ENCODE measurements at places on chromosomes 7 and 10. TPM values are rescaled to one million over a fixed set of nuclear protein-coding genes. Genes with fewer than 3 reads are reported as not detected.
A peak's percentile ranks its signal among the peaks of the same experiment; 100 is the strongest.

- H3K27me3 ChIP-seq: no peaks in the 10 kb centered on the region
- no peaks in the 10 kb centered on the region for H3K4me1 ChIP-seq
- no peaks in the 10 kb centered on the region for H3K36me3 ChIP-seq
- no peak for DNase-seq
- H3K27ac ChIP-seq: no peak overlapping the region
- H3K4me3 ChIP-seq: no peak overlapping the region
Measured at GRCh38 chr10:19245889-19246752, 197.5 kb downstream of the MALRD1 start.

DNA sequence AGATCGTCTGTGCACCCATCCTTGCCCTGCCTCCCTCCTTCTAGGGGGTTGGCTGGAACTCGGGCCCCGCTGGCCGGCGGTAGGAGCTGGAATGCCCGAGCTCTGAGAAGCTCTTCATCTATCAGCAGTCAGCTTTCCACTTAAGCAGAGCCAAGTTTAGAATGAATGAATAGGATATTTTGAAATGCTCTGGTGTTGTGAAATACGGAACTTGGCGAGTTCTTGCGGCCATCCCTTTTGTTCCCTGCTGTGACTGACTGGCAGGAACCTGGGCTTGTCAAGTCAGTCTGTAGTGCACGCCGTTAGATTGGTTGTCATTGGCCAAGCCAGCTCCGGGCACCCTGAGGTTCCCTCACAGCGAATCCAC lies 33.3 kb downstream of the FOXK1 start:
- H3K4me3 ChIP-seq: no peak overlapping the region
- H3K36me3 ChIP-seq: peaks cover 24% of the 10 kb centered on the region
- no peaks in the 10 kb centered on the region for H3K27me3 ChIP-seq

ANXA8L1 gene
- not detected for polyA plus RNA-seq

DNA sequence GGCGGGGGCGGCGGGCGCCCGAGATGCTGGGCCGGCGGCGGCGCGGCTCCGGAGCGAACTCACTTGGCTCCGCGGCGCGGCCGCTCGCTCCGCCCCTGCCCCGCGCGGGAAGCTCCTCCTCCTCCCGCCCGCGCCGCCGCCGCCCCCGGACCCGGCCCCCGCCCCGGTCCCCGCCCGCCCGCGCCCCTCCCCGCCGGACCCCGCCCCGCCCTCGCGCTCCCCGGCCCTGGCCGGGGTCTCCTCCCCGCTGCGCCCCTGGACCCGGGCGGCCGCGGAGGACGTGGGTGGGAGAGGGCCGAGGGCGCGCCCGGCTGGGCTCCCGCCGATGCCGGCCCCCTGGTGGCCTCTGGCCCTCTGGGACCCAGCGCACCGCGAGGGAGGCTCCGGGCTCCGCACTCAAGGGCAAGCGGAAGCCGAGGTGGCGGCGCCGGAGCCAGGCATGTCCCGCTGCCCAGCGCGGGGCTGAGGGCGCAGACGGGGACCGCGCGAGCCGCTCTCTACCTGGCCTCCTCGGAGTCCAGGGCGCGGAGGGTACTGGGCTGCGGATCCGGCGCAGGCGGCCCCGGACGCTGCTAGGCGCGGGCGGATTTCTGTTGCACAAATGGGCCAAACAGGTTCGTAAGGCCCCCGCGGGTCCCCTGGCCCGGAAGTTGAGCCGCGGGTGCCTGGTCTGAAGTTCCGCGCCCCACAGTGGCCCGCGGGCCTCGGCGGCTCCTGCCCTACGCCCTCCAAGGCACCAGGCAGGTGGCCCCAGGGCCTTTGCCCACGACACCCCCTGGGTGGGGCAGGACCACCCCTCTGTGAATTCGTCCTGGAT lies at the start of gene TCERG1L:
Gene TCERG1L (minus strand): TSS at position 61 of the 817 bp plus-strand sequence. CDS start 86 bp downstream, outside the sequence.
- peaks cover 25% of the 10 kb centered on the region for H3K27me3 ChIP-seq
- peak within 1 kb of the TSS; percentile 22 for H3K4me3 ChIP-seq
- no peak for DNase-seq
- no peaks in the 10 kb centered on the region for H3K36me3 ChIP-seq
- H3K4me1 ChIP-seq: peaks cover 18% of the 10 kb centered on the region

GRCh38 chr7:147022056-147022455 lies 905.5 kb downstream of the CNTNAP2 start:
- H3K4me3 ChIP-seq: no peak overlapping the region
- H3K27me3 ChIP-seq: no peaks in the 10 kb centered on the region
- no peaks in the 10 kb centered on the region for H3K4me1 ChIP-seq
- H3K27ac ChIP-seq: no peak overlapping the region
- no peaks in the 10 kb centered on the region for H3K36me3 ChIP-seq
- no peak for DNase-seq

DNA sequence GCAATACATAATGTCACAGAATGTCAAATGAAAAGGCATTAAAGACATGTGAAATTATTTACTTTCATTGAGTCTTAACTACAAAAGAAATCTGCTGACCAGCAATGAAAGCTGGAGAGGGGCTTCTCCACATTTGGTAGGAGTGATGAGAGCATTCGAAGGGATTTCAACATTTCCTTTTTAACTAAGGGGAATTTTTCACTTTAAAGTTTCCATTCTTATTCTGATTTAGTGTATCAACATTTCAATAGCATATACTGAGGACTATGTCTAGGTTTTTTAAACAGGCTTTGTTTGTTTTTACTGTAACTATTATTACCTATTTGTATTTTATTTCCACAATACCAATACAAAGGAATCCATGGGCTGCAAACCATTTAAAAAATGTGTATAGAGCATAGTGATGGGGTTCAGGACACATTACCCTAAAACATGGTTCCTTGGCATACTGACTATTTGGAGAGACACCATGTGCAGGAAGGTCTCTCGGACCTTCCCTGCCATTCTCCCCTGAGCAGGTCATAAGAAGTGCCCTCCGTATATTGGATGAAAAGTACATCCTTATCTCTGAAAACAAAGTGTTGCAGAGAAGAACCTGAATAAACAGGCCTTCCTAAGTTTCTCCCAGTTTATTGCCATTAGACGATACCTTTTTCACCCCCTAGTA lies 278.7 kb downstream of the DOCK4 start:
- peaks cover 3% of the 10 kb centered on the region for H3K36me3 ChIP-seq
- no peaks in the 10 kb centered on the region for H3K27me3 ChIP-seq
- no peak overlapping the region for H3K4me3 ChIP-seq
- no peak for DNase-seq
- H3K4me1 ChIP-seq: no peaks in the 10 kb centered on the region

DNA sequence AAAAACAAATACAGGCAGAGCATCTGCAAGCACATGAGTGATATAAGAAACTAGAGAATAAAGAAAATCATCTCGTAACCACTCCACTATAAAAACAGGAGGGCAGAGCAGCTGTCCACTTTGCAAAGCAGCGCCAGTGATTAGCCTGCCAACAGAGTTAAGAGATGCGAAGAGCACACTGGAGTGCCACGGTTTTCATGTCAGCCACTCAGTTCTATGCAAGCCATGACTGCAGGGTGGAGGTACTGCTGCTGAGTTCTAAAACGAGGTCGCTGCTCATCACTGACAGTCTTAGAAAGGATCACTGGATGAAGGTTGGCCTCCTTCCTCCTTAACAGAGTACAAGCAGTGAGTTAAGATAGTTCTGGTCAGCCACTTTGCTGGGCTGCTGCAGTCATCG lies 58.5 kb downstream of the FGFR2 start:
- no peak for DNase-seq
- H3K27ac ChIP-seq: no peak overlapping the region
- H3K27me3 ChIP-seq: no peaks in the 10 kb centered on the region
- H3K4me1 ChIP-seq: peaks cover 8% of the 10 kb centered on the region
- H3K36me3 ChIP-seq: no peaks in the 10 kb centered on the region
- H3K4me3 ChIP-seq: no peak overlapping the region

TMEM225B gene
- polyA plus RNA-seq: 0.59 TPM

- no peaks in the 10 kb centered on the region for H3K27me3 ChIP-seq
- H3K4me3 ChIP-seq: no peak overlapping the region
- H3K4me1 ChIP-seq: no peaks in the 10 kb centered on the region
- no peak overlapping the region for H3K27ac ChIP-seq
- DNase-seq: peak; percentile 33
- no peaks in the 10 kb centered on the region for H3K36me3 ChIP-seq
Measured at GRCh38 chr7:156117542-156118247, 305.4 kb upstream of the SHH start.

DNA sequence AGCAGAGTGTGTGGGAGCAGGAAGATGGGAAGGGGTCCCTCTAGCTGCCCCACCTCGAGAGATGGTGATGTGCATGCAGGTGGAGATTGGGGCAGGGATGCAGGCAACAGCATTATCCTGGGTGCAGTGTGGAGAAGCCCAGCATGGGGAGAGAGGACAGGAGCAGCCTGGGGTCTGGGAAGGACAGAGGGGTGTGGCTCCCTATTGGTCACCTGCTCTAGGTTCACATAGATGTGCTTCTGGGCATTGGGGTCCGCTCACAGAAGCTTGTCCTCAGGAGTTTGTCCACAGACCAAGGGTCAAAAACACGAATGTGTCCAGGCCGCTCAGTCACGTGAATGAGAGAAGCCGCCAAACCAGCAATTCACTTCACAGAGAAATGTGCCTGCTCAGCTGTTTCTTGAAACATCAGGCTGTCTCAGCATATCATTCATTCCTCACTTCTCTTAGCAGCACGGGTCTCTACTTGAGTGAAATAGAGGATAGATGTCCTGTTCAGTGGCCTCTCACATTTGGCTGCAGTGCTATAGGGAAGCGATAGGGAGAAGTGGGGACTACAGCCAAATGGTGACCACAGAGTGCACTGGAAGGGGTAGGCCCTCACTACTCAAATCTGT lies 11.5 kb upstream of the SLC29A3 start:
- no peaks in the 10 kb centered on the region for H3K27me3 ChIP-seq
- no peak overlapping the region for H3K4me3 ChIP-seq
- no peaks in the 10 kb centered on the region for H3K36me3 ChIP-seq
- H3K4me1 ChIP-seq: peaks cover 4% of the 10 kb centered on the region
- no peak for DNase-seq

DNA sequence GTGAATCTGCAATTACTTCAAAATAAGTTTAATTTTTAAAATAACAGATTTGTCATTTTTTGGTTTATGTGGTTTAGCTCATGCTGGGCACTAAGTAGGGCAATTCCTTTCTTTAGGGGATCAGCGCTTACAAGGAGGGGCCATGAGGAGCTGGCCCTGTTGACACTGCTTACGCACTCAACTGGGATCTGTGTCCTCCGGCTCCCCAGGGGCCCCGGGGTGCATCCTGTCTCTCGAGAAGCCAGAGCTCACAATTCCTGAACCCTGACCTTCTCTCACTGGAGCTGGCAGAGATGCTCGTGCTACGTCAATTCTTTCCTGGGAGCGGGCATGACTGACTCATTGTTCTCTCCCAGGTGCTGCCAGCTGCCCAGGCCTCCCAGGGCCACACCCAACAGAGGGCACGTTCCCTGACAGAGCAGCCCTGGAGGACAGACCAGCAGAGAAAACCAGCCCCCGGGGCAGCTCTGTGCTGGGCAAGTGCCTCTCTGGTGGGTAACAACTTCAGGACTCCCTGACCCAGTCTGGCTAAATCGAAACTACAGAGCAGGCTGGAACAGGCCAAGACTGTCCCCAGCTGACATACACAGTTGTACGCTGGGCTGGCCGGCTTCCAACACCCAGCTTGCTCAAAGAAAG lies 36.8 kb downstream of the CTBP2 start:
- peak; percentile 56 for DNase-seq
- H3K27ac ChIP-seq: peak overlapping the region; percentile 89
- no peak overlapping the region for H3K4me3 ChIP-seq
- peaks cover 6% of the 10 kb centered on the region for H3K36me3 ChIP-seq

MMP21 gene
- 0.54 TPM for polyA plus RNA-seq

MMRN2 gene
- 13.5 TPM for polyA plus RNA-seq

DNA sequence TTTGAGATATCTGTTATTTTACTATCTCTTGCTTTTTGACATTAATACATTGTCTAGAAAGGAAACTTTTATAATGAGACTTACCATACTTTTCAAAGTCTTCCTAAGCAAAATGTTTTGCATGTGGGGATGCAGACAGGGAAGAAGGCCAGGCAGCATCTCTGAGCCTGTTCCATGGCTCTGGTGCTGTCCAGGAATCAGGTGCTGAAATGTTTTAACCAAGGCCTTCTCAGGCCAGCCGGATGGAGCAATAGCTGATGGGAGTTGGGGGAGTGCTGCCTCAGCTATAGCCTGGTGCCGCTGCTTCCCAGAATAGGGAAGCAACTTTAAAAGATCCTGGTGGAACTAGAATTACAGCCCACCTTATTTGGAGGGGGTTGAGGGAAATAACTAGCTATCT lies 38.5 kb downstream of the CRTAC1 start:
- H3K4me1 ChIP-seq: no peaks in the 10 kb centered on the region
- no peak overlapping the region for H3K4me3 ChIP-seq
- H3K27me3 ChIP-seq: no peaks in the 10 kb centered on the region
- no peak overlapping the region for H3K27ac ChIP-seq

GRCh38 chr7:107998150-107998549 lies 4.8 kb downstream of the LAMB1 start:
- peak overlapping the region; percentile 79 for H3K27ac ChIP-seq
- peaks cover 20% of the 10 kb centered on the region for H3K27me3 ChIP-seq
- DNase-seq: no peak
- no peak overlapping the region for H3K4me3 ChIP-seq
- peaks cover 26% of the 10 kb centered on the region for H3K4me1 ChIP-seq

- peak overlapping the region; percentile 61 for H3K27ac ChIP-seq
- H3K4me1 ChIP-seq: peaks cover 7% of the 10 kb centered on the region
- no peaks in the 10 kb centered on the region for H3K36me3 ChIP-seq
- H3K4me3 ChIP-seq: no peak overlapping the region
- no peak for DNase-seq
Measured at GRCh38 chr7:117808910-117809705, 64.1 kb downstream of the CTTNBP2 start.

DNA sequence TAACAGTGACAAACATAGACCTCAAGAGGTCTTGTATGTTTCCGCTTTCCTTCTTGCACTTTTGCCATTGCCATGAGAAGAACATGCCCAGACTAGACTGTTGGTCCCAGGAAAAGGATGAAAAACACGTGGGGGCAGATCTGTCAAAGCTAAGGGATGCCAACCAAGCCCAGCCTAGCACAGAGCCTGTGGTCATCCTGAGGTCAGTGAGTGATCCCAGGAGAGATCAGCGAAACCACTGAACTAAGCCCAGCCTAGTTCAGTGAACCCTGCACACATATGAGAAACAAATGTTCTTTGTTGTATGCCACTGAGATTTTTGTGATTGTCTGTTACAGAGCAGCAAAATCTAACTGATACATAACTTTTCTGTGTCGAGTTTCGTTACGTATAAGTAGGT lies 718.8 kb downstream of the MAGI2 start:
- no peak for DNase-seq
- H3K27me3 ChIP-seq: no peaks in the 10 kb centered on the region

UCN3 gene
- 0.86 TPM for polyA plus RNA-seq

DNA sequence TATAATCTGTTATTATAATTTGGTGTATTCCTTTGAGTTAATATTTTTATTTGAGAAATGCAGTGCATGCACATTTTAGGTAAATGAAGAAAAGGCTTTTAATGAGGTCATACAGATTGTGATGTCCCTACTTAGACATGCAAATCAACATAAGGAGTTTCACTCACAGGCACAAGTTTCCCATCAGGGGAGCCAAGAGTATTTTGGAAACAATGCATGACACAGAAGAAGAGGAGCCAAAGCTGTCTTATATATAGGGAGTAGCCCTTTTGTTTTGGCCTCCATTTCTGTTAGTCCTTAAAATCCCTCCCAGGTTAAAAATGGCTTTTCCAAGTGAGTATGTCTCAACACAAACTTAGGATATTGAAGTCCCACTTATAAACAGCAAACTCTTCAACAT lies 703.4 kb upstream of the ANKRD30A start:
- no peaks in the 10 kb centered on the region for H3K4me1 ChIP-seq
- DNase-seq: no peak
- no peaks in the 10 kb centered on the region for H3K27me3 ChIP-seq
- no peaks in the 10 kb centered on the region for H3K36me3 ChIP-seq

COG5 gene
- 24.9 TPM for polyA plus RNA-seq
